Naive thymus-derived CD4-positive, alpha-beta T cell (primary cell): ENCODE measurements at places on chromosomes 13 and 19. TPM values are rescaled to one million over a fixed set of nuclear protein-coding genes. Genes with fewer than 3 reads are reported as not detected.

Gene OR4F17
- total RNA-seq: not detected

Gene USPL1
- total RNA-seq: 33.9 TPM

DNA sequence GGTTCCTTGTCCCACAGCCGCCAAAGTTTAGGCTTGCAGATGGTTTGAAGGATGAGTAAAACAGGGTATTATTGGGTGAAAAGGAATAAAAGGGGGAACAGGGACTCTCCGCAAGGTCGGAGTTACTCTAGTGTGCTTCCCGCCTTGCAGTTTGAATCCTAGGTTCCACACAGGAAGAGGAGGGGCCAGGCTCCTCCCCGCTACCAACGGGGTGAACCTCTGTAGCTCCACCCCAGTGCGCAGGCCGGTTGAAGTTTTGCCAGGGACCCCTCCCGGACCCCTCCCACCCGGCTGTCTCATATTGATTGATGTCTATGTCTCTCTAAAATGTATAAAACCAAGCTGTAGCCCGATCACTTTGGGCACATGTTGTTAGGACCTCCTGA lies 11.6 kb upstream of the GTF2F2 start:
- DNase-seq: peak; percentile 10

- DNase-seq: peak; percentile 76
Measured at GRCh38 chr13:75357576-75358289, 124.2 kb downstream of the TBC1D4 start.

DNA sequence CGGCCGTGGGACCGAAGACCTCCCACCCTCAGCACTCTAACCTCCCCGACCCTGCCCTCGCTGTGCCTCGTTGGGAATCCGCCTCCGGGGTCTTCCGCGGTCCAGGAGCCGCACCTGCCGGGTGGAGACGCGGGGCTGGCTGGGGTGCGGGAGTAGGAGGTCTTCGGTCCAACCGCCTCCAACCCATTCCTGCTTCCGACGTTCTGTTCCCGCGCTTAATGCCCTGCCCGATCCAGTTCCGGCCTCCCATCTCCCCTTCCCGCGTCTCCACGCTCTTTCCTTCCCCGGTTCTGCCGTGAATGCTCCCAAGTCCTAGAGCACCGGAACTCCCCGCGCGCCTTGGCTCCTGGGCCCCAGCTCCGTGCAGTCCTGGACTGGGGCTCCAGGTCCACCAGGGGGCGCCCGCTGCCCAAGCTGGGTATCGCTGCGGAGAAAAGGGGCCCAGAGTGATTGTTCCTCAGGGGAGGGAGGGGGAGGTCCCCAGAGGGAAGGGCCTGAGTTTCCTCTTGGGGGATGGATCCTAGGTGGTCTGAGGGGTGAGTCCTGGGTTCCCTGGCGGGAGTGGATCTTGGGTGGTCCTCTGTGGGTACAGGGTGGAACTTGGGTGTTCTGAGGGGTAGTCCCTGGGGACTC lies 14.1 kb upstream of the TNFSF9 start:
- DNase-seq: peak; percentile 95

DNA sequence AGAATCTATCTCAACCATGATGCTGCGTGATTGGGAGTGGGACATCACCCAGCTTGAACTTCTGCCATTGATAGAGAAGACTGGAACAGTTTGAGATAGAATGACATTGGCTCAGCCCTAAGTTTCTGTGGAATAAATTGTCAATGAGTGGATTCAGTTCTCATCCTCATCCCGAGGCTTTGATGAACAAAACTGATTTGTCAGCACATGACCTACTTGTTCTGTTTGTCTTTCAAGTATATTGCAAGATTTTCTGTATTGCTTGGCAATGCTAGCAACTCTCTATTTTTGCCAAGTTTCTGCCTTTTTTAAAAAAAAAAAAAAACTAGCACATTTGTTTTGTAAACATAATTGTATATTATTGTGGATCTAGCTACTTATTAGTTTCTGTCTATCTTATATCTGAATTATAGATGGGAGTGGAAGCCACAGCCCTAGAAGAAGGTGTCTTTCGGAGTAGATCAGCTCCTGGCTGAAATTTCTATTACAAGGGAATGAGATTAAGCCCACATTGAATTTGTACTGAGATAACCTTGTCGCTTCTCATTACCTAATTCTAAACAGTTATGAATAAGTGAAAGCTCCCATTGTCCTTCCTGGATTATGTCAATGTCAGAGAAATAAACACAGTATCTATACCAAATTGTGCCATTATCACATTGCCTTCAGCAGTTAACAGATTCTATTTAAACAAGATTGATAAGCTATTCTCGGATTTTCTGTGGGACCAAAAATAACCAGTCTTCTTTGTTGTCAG lies 166.1 kb downstream of the TNFSF13B start:
- DNase-seq: no peak

DNA sequence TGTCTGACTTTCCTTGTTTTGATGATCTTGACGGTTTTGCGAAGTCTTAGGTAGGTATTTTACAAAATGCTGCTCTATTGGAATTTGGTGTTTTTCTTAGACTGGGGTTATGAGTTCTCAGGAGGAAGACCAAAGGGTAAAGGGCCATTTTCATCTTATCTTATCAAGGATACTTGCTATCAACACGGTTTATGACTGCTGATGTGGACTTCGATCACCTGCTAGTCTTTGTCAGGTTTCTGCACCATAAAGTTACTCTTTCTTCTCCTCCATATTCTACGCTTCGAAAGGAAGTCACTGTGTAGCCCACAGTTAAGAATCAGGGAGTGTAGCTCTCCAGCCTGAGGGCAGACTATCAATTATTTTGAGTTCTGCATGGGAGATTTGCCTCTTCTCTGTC lies 7.4 kb upstream of the CEBPG start:
- DNase-seq: no peak

DNA sequence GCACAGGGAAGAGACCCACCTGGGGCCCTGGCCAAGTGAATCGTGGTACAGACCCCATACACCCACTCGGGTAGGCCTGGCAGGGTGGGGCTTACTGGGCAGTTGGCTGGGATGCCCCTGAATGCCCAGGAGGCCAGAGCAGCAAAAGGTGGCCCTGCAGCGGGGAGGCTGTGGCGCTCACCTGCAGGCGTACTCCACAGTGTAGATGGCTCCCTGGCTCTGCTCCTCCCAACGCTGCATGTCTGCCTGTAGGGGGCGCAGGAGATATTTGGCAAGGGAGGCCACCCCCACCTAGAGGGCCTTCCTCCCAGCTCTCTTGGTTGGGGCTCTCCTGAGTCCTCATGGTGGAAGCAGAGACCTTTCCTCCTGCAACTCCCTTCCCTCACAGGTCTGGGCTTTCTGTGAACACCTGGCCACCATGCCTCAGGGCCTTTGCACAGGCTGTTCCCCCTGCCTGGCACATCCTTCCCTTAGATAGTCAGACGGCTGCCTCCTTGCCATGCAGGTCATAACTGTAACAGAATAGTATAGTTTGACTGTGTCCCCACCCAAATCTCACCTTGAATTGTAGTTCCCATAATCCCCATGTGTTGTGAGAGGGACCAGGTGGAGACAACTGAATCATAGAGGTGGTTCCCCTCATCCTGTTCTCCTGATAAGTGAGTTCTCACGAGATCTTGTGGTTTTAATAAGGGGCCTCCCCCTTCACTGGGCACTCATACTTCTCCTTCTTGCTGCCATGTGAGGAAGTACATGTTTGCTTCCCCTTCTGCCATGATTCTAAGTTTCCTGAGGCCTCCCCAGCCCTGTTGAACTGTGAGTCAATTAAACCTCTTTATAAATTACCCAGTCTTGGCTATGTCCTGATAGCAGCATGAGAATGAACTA lies 5.9 kb downstream of the BORCS8 start:
- peak; percentile 53 for DNase-seq

DNA sequence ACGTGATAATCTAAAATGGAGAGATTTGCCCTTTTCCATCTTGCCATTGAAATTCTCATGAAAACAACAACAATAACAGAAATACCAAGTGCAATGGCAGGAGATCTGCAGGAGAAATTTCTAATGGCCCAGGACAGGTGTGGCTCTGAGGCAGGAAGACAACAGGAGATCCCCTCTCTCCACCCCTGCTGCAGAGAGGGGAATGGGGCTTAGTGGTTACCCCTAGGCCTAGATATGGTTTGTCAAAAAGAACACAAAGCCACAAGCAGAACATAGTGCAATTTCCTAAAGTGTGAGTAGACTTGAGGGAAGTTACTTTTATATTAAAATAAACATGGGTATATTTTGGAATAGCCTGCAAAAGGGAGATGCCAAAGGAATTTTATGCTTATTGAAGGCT lies 369.5 kb downstream of the KCNRG start:
- DNase-seq: no peak

DNA sequence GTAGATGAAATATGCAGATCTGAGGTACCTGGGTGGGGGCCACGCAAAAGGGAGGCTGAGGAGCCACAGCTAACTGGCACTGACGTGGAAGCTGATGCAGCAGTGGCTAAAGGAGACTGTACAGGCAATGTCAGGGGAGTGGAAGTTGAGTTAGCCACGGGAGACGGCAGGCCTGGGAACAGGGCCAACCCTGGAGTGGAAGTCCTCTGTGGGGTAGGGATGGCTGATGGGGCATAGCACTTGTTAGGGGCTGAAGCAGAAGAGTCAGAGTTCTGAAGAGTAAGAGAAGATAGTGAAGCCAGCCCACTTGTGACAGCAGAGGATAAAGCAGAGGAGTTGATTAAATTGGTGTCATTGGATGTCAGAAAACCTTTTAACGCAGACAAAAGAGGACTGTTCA lies 22.8 kb upstream of the STOML3 start:
- no peak for DNase-seq

- DNase-seq: no peak
Measured at GRCh38 chr19:16168465-16169081, 4.8 kb downstream of the CIB3 start.

- DNase-seq: no peak
Measured at GRCh38 chr13:54177466-54177865, 1148.9 kb downstream of the OLFM4 start.
